ENCODE measurements at places on chromosomes 6 and 20.

- DNase-seq: no peak
Observed at GRCh38 chr6:45386501-45386900, 8.8 kb upstream of the SUPT3H start.

- DNase-seq: no peak
Observed at GRCh38 chr6:1821164-1821512, 211.4 kb downstream of the FOXC1 start.

GRCh38 chr6:69693762-69694161 is 103.0 kb downstream of the LMBRD1 start:
- no peak for DNase-seq

DNA sequence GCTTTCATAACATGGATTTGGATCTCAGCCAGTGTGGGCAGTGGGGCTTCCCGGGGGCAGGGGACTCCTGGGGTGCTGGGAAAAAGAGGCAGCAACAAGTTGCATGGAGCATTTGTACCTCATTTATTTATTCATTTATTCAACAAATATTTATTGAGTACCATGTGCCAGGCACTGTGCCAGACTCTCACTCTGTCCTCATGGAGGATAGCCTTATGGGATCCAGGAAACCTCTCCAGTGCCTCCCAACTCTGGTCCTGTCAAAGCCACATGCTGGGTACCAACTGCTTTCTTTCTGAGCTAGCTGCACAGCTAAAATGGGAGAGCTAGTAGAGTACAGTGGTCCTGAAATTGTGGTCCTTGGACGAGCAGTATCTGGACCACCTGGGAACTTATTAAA is 87.8 kb upstream of the EPB41L1 start:
- no peak for DNase-seq
